ENCODE measurements at places on chromosomes 6 and 20.
A peak's percentile ranks its signal among the peaks of the same experiment; 100 is the strongest.

DNA sequence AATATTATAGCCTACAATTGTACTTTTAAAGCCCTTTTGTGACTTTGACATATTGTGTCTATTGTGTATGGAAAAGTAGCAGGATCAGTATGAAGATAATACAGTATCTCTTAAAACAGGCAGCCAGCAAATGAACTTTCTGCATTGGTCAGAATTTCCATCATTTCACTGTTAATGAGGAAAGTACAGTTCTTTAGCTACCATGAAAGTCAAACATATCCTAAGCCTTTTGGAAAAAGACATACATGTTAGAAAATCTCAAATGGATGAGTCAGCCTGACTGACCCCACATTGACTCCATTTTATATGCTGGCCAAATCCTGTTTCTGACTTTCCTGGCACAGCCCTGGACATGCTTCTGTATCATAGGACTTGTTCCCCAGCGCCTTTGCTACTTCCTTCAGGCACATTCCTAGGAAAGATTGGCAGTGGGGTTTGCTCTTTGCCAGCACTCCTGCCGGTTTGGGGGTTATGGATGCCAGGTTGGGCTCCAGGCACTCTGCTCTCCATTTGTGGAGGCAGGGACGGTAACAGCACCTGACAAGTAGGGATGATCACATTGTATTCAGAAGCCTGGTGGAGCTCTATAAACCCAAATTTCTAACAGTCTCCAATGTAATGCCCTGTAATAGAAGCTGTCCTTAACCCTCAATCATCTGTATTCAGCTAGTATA is 43.7 kb downstream of the TOP1 start:
- DNase-seq = no peak

DNA sequence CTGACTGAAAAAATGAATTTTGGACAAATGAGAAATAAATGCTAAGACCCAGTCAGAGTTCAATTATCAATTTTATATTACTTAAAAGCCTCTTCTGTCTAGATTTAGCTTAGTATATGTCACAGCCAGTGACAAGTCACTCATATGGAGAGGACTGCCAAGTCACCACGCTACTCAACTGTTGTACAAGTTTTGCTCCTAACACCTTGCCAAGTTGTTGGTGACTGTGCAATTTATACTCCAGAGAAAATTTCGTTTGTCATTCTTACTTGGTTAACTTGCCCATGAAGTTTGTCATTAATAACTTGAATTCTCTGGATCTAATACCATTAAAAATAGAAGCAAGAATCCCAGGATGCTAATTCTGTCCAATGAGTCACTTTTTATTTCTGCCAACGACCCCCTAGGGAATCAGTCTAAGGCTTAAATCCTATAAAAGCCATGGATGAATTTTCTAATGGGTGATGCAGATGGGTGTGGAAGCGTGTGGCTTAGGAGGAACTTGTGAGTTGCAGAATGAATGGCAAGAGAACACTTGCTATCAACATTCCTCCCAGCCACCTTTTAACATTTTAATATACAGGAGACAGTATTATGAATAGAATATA is 30.4 kb upstream of the FBXO30 start:
- DNase-seq = no peak

GRCh38 chr6:154605178-154605881 is 94.8 kb upstream of the CNKSR3 start:
- DNase-seq = no peak

DNA sequence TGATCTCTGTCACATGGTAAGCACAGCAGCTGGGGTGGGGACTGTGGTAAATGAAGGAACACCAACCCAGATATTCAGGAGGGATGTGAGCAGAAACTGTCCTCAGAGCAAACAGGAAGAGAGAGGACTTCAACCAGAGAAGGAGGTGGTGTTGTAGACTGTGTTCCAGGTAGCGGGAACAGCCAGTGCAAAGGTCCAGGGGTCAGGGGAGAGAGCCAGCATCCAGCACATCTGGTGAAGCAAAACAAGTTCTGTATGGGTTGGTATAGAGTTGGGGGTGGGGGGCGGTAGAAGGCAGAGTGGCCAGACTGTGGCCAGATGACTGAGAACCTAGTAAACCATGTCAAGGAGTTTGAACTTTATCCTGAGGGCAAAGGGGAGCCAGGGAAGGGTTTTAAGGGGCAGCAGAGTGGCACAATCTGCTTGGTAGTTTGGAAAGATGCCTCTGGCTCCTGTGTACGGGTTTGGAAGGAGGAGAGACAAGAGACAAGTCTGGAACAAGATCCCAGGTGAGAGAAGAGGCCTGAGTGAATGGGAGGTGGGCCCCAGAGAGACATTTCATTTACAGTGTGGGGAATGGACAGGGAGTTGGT is 27.8 kb upstream of the TTPAL start:
- no peak for DNase-seq

DNA sequence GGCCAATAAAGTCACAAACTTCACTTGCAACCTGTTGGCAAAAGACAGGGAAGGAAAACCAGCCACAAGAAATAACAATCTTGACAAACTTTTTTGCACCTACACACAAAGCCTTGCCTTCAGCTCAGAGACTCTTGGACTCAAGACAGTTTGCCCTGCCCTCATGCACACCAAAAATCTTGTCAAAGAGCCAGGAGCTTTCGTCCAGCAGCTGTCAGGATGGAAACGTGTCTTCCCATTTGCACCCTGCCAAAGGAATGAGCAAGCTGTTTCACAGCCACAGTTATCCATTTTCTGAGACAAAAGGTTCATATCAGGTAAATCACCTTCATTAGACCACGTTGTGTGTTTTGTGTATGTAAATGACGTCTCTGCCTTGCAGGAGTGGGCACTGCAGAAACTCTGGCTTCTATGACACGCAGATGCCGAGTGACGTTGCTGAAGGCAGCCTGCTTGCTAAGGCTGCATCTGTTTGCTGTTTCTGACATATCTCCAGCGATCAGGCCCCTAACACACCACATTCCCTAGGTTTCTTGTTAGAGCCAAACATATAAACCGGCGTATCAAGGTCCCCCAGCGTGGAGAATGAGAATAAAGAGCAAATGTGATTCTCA is 193.4 kb downstream of the SYNDIG1 start:
- peak; percentile 37 for DNase-seq

DNA sequence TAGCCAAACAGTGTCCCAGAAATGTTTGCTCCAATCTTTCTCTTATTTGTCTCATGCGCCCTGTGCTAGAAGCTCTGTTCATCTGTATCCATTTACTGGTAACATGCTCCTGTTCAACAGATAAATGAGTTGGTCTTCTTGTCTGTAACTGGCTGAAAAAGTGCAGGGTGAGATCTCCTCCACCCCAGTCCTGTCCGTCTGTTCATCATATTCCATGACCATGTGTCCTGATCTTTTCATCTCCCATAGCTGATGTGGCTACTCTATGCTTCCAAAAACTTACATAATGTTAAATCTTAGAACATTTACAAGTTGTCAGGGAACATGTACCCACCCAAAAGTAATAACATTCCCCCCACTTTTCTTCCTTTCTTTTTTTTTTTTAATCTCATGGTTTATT is 31.8 kb upstream of the DSE start:
- no peak for DNase-seq

GRCh38 chr6:43926634-43927531 is 156.9 kb downstream of the VEGFA start:
- DNase-seq = peak; percentile 85

DNA sequence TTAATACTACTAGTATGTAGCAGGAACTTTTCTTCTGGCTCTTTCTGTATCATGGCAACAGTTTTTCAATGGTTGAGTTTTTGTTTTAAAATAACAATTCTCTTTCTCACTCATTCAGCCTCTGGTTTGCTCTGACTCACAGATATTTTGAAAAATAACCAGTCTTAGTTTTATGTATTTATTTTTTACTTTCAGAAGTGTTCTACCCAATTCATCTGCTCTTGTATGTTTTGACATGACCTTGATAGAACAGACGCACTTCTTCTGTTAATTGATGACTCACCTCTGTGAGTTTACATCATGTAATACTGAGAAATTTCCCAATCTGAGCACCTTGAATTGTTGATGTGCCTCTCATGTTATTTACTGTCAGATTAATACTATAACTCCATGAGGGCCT is 178.9 kb downstream of the SASH1 start:
- DNase-seq = no peak

DNA sequence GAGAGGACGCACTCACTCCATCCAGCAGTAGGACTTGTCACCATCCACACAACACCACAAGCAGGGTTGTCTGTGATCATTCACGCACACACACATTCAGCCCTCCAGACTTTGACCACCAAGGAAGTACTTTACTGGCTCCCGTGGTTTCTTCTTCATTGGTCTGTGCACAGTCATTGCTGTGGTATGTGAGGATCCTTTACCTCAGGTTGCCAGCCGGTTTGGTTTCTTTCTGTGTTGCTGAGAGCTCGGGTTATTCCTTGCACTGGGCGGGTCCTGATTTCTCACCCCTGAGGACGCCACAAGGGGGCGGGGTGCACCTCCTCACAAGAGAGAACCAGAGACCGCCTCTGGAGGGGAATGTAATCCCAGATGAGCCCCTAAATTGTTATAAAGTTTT is 11.2 kb downstream of the SLC35A1 start:
- DNase-seq = no peak

DNA sequence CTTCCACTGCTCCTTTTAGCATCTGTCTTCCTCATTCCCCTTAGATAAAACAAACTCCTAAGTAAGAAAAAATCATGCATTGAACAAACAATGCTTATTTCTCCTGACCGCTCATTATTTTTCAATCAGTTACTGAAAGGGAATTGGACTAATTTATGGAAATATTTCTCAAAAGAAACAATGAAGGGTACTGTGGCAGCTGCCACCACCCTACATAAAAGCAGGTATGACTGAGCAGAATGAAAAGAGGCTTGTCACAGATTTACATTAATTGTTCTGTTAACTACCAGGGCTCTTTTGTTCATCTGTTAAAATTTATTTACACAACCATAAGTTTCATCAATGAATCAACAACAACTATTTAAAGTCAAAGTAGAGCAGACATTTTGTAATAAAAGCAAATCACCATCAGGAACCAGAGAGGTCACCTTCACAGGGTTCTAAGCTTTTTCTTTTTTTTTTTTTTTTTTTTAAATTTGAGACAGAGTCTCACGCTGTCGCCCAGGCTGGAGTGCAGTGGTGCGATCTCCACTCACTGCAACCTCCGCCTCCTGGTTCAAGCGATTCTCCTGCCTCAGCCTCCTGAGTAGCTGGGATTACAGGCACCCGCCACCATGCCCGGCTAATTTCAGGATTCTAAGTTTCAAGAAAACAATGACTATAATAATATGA is 204.0 kb downstream of the PTPRK start:
- no peak for DNase-seq

DNA sequence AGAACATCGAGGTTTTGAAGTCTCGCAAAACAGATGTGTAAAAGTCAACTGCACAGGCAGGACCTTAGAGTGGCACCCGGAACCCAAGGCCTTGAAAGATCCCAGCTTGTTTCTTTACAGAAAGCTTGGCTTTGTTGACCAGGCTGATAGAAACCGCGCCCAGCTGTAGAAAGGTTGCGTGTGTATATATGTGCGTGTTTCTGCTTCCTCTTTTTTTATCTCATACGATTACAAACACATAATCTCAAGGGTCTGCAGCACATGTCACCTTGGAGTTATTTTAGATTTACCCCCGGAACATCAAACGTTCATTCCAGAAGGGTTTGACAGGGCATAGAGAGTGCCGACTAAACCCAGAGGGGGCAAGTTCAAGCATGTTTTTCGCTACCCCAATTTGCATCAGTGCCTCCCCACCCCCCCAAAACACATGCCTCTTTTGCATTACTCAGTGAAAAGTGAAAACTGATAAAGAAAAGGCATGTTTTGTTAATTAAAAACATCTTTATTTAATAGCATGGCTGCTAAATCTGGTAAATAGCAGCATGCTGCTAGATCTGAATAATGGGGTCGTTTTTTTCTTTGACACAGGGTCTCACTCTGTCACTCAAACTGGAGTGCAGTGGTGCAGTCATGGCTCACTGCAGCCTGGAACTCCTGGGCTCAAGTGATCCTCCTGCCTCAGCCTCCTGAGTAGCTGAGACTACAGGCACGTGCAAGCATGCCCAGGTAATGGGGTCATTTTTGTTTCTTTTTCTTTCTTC is 33.2 kb upstream of the NCOA3 start:
- DNase-seq = no peak

GRCh38 chr6:148186916-148187315 is 155.7 kb upstream of the SASH1 start:
- DNase-seq = no peak

- no peak for DNase-seq
Observed at GRCh38 chr20:61525781-61526431, 273.8 kb downstream of the CDH4 start.

DNA sequence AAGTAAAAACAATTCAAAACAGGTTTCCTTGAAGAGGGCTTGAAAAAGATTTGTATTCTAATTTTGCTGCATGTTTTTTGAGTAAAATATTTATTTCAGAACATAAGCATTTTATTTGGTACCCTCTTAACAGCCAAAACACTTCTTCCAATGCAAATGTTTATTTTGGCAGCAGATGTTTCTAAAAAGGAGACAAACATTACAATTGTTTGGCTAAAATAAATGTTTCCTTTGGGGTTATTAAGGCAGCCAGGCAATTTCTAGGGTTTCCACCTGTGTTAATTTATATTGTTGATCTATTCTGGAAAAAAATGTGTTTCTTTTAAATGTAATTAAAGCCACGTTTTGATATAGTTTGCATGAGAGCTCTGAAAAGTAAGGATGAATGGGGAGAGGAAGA is 56.6 kb downstream of the ARID1B start:
- no peak for DNase-seq

- DNase-seq = no peak
Observed at GRCh38 chr6:165548450-165548849, 114.6 kb downstream of the PDE10A start.

- DNase-seq = no peak
Observed at GRCh38 chr6:34447910-34448309, 18.0 kb upstream of the PACSIN1 start.

DNA sequence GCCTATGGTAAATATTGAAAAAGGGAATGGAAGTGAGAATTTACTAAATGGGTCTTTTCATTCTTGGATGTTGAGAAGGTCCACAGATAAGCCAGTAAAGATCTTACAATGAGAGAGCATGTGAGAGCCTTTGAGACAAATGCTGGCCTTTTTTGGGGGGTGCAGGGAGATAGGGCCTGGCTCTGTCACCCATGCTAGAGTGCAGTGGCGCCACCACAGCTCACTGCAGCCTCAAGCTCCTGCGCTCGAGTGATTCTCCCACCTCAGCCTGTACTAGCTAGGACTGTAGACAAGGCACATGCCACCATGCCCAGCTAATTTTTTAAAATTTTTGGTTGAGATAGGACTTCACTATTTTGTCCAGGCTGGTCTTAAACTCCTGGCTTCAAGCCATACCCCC is 63.2 kb upstream of the TMEM181 start:
- no peak for DNase-seq

GRCh38 chr6:170147832-170148708 is 142.8 kb downstream of the DLL1 start:
- peak; percentile 56 for DNase-seq

Measured in spinal cord (tissue), 10 donors.